Uterine smooth muscle cell (primary cell): ENCODE measurements at places on chromosomes 12 and 14. TPM values are rescaled to one million over a fixed set of nuclear protein-coding genes. Genes with fewer than 3 reads are reported as not detected.

Gene OR4K5
- not detected in 2 replicates for total RNA-seq

Gene HHIPL1
- total RNA-seq = 4.5 and 11.2 TPM in 2 replicates

Gene ANO2
- total RNA-seq = under 0.01 TPM in 1 of 2 replicates, not detected in the other

Gene SLC2A3
- 129 and 132 TPM in 2 replicates for total RNA-seq

Gene KRT85
- not detected in 2 replicates for total RNA-seq

Gene GRIN2B
- total RNA-seq = under 0.01 and 0.22 TPM in 2 replicates

Gene SLCO1A2
- total RNA-seq = not detected in 2 replicates

Gene PLEKHD1
- total RNA-seq = under 0.01 TPM in 2 replicates

Gene PRR4
- total RNA-seq = 1.1 and 1.4 TPM in 2 replicates

Gene TTC6
- total RNA-seq = under 0.01 TPM in 1 of 2 replicates, not detected in the other

Gene FAM186B
- 0.12 and 0.22 TPM in 2 replicates for total RNA-seq

Gene RBM23
- total RNA-seq = 70.1 and 82.8 TPM in 2 replicates

Gene SYNE2
- total RNA-seq = 19.9 and 27.4 TPM in 2 replicates

Gene KRT72
- total RNA-seq = not detected in 2 replicates

Gene MANSC4
- total RNA-seq = not detected in 2 replicates

Gene TRIM9
- total RNA-seq = 0.62 and 0.77 TPM in 2 replicates

Gene BIN2
- total RNA-seq = not detected in 2 replicates

Gene CCDC85C
- total RNA-seq = 6.0 and 8.0 TPM in 2 replicates

Gene CARMIL3
- total RNA-seq = under 0.01 and 0.12 TPM in 2 replicates

Gene TRPV4
- 0.66 and 2.2 TPM in 2 replicates for total RNA-seq

Gene LMO3
- total RNA-seq = 11.2 and 16.4 TPM in 2 replicates

Gene OR6C2
- not detected in 2 replicates for total RNA-seq

Gene SERPINA4
- total RNA-seq = not detected in 2 replicates

Gene HNRNPA1
- 453 and 704 TPM in 2 replicates for total RNA-seq

Gene NKX2-1
- total RNA-seq = not detected in 2 replicates

Gene PROX2
- not detected in 2 replicates for total RNA-seq

Gene ABHD4
- 15.4 and 35.7 TPM in 2 replicates for total RNA-seq

Gene ESYT1
- 475 and 484 TPM in 2 replicates for total RNA-seq

Gene ETFBKMT
- total RNA-seq = 3.3 and 5.9 TPM in 2 replicates

Gene AMN
- total RNA-seq = 0.22 and 0.50 TPM in 2 replicates
